Left renal pelvis (tissue), 4 donors: ENCODE measurements at places on chromosomes 12 and 14. TPM values are rescaled to one million over a fixed set of nuclear protein-coding genes. Genes with fewer than 3 reads are reported as not detected.

- DNase-seq = no peak
Measured at GRCh38 chr12:121781484-121781997, 11.9 kb downstream of the RHOF start.

DNA sequence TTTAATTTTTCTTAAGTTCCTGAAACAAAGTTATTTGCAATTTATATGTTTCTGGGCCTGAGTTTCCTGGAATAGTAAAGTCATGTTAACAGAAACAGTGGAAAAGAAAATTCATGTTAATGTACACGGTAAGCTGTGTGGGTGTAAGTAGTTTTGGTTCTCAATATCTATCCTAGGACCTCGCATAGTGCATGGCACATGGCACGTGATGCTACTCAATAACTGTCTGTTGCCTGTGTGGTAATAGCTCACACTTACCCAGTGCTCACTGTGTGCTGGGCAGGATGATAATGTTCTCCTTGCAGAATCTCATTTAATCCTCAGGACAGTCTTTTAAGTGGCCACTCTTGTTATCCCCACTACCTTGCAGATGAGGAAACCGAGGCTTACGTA, 100.7 kb downstream of the DUSP16 start:
- DNase-seq = no peak

GRCh38 chr12:57584050-57584449, 6.9 kb upstream of the PIP4K2C start:
- DNase-seq = no peak

DNA sequence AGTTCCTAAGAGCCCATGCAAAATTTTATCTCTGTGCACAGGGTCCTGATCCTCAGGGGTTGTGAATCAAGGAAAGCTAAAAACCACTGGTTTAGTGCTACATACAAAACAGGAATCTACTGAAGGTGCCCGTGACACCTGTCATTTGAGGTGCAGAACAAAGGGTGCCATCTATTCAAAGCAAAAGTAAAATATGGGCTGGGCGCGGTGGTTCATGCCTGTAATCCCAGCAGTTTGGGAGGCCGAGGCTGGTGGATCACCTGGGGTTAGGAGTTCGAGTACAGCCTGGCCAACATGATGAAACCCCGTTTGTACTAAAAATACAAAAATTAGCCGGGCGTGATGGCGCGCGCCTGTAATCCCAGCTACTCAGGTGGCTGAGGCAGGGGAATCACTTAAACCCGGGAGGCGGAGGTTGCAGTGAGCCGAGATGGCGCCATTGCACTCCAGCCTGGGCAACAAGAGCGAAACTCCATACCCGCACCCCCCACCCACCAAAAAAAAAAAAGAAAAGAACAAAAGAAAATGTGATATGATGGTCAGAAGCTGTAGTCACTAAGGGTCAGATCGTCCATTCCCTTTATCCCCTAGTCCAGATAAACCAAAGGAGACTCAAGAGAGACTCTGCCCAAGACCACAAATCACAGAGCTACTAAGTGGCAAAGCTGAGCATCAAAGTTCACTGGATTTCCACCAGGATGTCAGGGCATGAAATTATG, 3.4 kb downstream of the PPTC7 start:
- no peak for DNase-seq

DNA sequence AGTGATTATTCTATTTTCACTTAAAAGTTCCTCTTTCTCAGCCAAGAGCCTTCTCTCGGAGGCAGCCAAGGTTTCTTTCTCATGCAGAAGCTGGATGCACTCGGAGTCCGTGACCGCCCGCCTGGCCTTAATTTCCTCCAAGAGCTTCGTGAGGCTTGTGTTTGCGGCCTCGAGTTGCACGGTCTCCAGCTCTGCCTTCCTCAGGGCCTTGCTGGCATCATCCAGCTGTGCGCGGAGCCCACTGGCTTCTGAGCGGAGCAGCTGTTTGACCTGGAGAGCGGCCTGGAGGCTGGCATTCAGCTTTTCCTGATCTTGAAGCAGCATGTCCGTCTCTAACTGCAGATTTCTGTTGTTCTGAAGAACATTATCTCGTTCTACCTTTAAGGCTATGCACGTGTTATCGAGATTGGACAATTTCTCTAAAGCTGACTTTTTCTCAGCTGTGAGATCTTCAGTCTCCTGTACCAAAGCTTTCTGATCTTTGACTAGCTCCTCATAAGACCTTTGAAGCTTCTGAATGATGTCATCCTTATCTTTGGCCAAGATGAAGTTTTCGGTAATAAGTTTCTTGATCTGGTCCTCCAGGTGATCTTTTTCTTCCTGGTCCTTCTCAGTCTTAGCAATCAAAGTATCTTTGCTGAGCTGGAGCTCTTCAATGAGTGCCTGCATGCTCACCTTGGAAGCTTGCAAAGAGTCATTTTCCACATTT, 57.2 kb upstream of the VPS33A start:
- DNase-seq = no peak

- DNase-seq = no peak
Measured at GRCh38 chr14:55243813-55244212, 27.4 kb upstream of the FBXO34 start.

- no peak for DNase-seq
Measured at GRCh38 chr12:120652656-120653435, 12.4 kb downstream of the CABP1 start.

DNA sequence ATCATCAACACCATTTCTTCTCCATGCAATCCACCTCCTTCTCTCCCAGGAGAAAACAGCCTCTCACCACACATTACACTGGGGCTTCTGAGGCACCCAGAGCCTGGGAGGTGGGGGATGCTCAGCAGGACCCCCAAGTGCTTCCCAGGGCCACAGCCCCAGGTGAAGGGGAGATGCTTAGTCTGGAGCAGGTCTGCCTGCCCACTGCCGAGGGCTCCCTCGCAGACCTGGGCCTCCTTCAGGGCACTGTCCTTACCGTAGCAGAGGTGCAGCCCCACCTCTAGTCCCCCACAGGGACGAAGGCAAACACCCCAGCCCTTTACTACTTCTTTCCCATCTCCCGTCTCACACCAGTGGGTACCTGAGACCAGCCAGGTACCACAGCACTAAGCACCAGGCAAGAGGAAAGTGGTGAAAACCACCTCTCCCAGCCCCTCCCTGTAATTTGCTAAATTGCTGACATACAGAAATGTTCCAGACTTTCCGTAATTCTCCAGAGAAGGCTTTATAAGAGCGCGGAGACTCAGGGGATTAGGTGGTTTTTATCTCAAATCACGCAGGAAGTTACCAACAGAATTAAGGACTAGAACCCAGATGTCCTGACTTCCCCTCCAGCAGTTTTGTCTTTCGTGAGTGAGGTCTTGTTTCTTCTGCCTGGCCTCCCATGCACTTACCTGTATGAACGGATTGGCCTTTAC, 59.0 kb downstream of the PLEKHG3 start:
- no peak for DNase-seq

DNA sequence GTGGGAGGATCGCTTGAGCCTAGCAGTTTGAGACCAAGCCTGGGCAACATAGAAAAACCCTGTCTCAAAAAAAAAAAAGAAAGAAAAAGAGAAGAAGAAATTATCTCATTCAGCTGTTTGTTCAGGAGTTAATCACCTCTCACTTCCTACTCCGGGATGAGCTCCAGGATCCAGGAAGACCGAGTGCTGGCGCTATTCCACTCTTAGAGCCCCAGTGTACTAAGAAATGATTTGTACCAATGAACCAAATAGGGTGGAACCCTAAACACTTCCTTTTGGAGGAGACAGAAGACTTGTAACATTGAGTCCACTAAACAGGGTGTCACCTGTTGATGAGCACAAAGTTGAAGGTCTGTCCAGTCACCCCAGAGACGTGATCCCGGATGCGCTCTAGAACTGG, 3.6 kb downstream of the ALKBH2 start:
- no peak for DNase-seq

- DNase-seq = peak; percentile 24
Measured at GRCh38 chr12:100234591-100235304, 32.1 kb downstream of the DEPDC4 start.

DNA sequence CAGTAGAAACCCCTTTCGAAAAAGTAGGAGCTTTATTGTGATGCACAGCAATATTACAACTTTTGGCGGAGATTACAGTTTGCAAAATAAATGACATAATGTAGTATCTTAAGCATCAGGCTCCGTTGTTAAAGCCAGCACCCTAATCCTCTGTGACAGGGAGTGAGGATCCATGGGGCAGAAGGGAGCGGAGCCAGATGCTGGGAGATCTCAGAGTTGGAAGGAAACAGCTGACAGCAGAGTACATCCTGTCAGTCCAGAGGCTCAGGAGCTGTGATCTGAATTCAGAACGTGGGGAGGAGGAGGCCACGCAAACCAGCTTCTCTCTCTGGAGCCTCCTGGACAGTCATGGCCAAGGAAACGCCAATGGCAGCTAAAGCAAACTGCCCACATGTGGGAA, 55.7 kb downstream of the TMTC1 start:
- DNase-seq = no peak

GRCh38 chr12:126064028-126064427, 998.8 kb downstream of the AACS start:
- DNase-seq = no peak

- no peak for DNase-seq
Measured at GRCh38 chr12:59119676-59120075, 199.4 kb upstream of the LRIG3 start.

DNA sequence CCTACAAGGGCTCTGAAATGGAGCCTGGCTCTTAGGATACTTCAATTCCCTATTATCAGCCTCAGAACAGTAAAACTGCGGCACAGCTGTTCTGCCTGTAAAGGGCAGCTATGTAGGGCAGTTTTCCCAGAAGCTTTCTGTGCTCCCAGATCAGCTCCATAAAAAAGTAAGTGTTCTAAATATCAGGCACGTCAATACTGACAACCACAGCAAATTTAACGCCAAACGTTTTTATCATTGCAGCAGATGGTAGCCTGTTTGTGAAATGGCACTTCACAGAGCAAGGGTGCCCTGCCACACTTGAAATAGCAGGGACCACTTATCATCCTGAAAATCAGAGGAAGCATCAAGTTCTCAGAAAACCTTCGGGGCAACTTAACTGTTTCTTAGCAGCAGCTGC, 54.8 kb upstream of the PTHLH start:
- no peak for DNase-seq

DNA sequence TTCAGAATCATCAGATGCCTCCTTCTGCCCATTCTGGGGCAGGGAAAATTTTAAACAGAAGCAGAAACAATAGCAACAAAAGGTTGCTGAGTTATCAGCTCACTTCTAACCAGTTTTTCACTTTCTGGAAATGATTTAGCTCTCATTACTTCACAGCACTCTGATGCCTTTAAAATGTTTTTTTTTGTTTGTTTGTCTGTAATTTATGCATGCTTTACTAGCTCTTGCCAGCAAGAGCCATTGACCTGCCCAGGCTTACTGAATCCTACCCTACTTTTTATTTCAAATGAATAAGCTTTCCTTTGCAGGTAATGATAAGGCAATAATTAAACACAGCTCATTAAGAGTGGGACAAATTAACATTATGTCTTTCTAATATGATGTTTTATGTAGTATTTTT, 466.1 kb upstream of the NOVA1 start:
- DNase-seq = no peak

TRPV4 gene
- polyA plus RNA-seq = 10.4 TPM

ABCC9 gene
- polyA plus RNA-seq = 21.5 TPM

CSRP2 gene
- polyA plus RNA-seq = 28.6 TPM

C12orf42 gene
- not detected for polyA plus RNA-seq

RNF212B gene
- polyA plus RNA-seq = 0.22 TPM

KLHL33 gene
- polyA plus RNA-seq = 0.29 TPM

SIX1 gene
- polyA plus RNA-seq = 13.4 TPM
